ENCODE measurements at places on chromosomes 4 and X.

- DNase-seq = peak; percentile 94
Observed at GRCh38 chr4:38663801-38664705, at the start of gene KLF3. KLF3 (plus strand) TSS chr4:38664199; CDS start chr4:38680626, 16,427 bp downstream.

GRCh38 chr4:187183826-187184225, 460.2 kb upstream of the FAT1 start:
- DNase-seq = no peak

GRCh38 chr4:76856243-76857073, 41.5 kb downstream of the SOWAHB start:
- DNase-seq = peak; percentile 49

DNA sequence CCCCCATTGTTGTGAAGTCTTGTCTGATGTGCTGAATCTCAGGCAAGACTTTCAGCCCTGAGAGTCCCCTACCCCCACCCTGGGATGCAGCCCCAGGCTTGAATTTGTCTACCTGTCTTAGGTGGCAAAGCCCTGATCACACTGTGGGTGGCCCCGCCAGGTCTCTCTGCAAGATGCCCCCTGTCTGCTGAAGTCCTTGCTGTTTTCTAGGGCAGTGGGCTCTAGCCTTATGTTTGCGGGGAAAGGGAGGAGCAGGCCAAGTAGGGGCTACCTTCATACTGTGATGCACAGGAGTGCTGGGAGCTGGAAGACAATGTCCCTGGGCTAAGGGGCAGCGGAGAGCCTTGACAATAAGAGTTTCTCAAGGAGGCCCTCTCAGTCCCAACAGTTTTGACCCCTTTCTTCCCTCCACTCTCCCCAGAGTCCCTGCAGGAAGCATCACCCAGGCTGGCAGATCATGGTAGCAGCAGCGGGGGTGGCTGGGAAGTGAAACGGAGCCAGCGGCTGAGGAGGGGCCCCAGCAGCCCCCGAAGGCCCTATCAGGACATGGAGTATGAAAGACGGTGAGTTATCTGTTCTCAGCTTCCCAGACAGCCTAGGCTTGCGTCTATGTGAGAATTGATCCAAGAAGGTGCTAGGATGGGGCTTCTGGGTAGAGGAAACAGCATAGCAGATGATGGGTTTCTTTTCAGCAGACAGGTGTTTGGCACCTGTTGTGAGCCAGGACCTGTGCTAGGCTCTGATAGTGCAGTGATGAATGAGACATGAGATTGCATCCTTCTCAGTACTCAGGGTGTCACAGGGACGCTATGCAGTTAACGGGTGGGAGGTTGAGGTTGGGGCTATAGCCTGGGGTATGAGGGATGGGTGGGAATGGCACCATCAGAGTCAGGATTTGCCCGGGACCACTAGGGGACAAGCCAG, 2.2 kb downstream of the RBM10 start:
- DNase-seq = no peak

- no peak for DNase-seq
Observed at GRCh38 chr4:17958181-17958580, 63.4 kb downstream of the LCORL start.

GRCh38 chrX:1313788-1314187, 22.8 kb upstream of the IL3RA start:
- DNase-seq = no peak

- no peak for DNase-seq
Observed at GRCh38 chr4:146311238-146311970, 97.1 kb downstream of the REELD1 start.

- no peak for DNase-seq
Observed at GRCh38 chrX:121032531-121032930, 14.9 kb upstream of the GLUD2 start.

DNA sequence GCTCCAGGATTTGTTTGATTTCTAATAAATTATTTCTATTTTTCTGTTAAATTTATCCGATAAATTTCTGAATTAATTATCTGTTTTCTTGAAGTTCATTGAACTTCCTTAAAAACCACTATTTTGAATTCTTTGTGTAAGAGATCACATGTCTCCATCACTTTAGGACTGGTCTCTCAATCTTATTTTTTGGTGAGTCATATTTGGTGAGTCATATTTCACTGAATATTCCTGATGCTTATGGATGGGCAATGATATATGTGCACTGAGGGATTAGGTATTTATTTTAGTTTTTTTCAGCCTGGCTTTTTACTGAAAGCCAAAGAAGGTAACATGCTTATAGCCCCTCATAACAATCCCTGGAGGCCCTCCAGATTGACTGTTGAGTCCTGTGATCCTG, 48.5 kb upstream of the IL15 start:
- DNase-seq = no peak

DNA sequence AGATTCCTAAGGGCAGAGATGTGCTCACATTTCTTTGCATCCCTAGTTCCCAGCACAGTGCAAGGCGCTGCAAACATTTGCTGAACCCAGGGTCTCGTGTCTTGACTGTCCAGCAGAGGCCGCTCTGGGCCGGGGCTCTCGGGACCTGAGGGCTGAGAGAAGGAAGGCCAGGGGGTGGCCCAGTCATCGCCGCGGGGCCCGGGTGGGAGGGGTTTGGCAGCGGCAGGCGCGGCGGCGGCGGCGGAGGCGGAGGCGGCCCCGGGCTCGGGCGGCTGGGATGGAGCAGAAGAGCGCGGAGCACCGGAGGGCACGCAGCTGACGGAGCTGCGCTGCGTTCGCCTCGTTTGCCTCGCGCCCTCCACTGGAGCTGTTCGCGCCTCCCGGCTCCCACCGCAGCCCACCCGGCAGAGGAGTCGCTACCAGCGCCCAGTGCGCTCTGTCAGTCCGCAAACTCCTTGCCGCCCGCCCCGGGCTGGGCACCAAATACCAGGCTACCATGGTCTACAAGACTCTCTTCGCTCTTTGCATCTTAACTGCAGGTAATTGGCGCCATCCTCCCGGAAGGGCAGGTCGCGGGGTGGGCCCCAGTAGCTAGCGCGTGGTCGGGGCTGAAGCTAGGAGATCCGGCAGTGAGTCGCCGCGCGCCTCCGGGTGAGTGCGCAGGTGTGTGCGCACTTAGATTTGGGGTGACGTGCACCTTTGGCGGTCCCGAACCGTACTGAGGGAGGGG, at the start of gene PARM1:
TSS of gene PARM1 (plus strand) at position 285 of the 730 bp plus-strand sequence. CDS start at position 497, 212 bp downstream.
- DNase-seq = peak; percentile 87

- no peak for DNase-seq
Observed at GRCh38 chr4:108754327-108754726, 8.5 kb downstream of the ETNPPL start.

- DNase-seq = no peak
Observed at GRCh38 chr4:122747068-122747467, 14.6 kb downstream of the BBS12 start.

GRCh38 chr4:4256799-4257198, 8.8 kb upstream of the TMEM128 start:
- peak; percentile 10 for DNase-seq

DNA sequence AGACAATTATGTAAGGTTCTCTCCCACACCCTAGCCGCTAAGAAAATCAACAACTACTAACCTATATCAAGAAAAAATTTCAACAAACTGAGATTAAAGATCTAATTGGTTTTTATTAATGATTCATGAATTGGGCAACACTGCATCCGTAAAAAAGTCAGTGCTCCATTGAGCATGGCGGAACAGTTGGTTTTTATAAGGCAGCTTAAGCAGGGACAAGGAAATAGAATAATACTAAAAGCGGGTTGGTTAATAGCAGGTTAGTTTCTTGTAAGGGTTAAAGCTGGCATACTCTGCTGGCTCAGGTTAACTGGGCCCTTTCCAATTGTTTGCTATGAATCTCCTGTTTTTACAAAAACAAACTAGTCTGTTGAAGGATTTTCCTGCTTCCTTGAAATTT, 202.3 kb upstream of the RASGEF1B start:
- DNase-seq = no peak

DNA sequence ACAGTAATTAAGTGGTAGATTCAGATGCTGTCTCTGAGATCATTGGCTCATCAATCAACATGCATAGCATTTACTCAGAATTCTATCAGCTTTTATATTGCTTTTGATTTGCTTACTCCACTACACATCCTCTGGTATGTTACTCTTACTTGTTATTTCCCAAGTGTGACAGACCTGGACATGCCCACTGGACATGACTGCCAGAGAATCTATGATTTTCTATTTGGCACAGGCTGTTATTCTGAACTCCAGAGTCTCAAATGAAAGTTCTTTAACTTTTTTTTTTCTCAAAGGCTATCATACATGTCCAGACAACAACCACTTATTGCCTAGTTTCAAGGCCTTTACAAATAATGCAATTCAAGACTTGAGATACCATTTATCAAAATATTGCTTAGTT, 116.1 kb upstream of the ARHGAP24 start:
- no peak for DNase-seq

- DNase-seq = peak; percentile 54
Observed at GRCh38 chr4:2261110-2261852, 628 bp downstream of the MXD4 start.

GRCh38 chr4:137432446-137433311, 99.6 kb downstream of the PCDH18 start:
- no peak for DNase-seq

DNA sequence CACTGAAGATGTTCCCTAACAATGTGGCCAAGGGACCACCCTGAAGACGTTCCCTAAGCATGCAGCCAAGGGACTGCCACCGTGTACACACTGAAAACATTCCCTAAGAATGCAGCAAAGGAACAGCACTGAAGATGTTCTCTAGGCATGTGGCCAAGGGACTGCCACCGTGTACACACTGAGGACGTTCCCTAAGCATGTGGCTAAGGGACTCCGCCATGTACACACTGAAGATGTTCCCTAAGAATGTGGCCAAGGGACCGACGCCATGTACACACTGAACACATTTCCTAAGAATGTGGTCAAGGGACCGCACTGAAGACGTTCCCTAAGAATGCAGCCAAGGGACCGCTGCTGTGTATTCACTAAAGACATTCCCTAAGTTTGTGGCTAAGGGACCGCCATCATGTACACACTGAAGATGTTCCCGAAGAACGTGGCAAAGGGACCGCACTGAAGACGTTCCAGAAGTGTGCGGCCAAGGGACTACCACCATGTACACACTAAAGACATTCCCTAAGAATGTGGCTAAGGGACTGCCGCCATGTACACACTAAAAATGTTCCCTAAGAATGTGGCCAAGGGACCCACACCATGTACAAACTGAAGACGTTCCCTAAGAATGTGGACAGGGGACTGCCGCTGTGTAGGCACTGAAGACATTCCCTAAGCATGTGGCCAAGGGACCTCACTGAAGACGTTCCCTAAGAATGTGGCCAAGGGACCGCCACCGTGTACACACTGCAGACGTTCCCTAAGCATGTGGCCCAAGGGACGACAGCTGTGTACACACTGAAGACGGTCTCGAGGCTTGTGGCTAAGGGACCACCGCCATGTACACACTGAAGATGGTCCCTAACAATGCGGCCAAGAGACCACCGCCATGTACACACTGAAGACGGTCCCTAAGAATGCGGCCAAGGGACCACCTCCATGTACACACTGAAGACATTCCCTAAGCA, 54.8 kb downstream of the DHRSX start:
- no peak for DNase-seq

- DNase-seq = peak; percentile 87
Observed at GRCh38 chr4:70705183-70706043, 16.4 kb upstream of the RUFY3 start.

DNA sequence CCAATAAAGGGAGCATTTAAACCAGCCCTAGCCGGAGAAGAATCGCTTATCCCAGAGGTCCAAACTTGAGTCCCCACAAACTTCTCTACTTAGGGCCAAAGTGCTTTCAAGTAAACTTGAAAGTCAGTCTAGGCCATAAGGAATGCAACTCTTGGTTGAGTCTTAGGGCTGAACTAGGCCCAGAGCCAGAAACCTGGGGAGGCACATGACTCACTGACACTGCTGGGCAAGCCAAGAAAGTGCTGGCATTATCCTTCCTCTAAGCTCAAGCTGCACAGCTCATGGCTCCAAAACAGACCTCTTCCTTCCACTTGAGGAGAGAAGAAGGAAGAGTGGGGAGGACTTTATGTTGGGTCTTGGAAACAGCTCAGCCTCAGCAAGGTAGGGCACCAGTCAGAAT, 1257.3 kb upstream of the DIAPH2 start:
- DNase-seq = peak; percentile 27

DNA sequence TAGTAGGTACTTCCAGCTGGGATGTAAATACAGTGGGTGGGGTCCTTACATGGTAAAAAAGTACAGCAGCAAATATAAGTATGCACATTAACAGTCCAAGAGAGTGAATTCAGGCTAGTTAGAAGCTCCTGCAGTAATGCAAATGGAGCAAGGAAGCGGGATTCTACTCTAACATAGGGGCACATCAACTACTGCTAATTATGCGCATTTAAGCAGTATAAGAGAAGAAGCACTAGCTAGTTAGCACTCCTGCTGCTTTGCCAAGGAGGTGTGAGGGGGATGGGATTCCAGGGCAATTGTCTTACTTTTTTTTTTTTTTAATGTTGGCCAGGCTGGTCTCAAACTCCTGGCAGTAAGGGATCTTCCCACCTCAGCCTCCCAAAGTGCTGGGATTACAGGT, 284.1 kb downstream of the CHIC1 start:
- no peak for DNase-seq

DNA sequence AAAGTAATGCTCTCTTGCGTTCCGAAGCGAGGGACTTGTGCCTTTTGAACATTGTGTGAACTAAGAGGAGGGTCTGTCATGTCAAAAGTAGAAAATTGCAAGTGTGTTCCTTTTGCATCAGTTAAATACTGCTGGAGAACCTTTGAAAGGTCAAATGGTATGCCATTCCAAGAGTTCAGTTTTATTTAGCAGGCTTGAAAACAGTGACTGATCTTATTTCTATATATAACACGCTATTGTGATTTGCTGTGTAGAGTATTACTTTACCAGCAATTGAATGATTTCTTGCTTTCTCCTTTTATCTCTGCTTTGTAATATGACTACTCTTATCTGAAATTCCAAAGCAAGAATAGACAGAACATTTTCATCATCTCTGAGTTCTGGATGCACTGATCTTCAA, at the start of gene TECRL:
TSS of gene TECRL (minus strand) at position 151 of the 400 bp plus-strand sequence. CDS start at position 52, 99 bp downstream.
- no peak for DNase-seq

- DNase-seq = no peak
Observed at GRCh38 chr4:183321516-183321915, 710 bp downstream of the CLDN24 start.

- DNase-seq = peak; percentile 65
Observed at GRCh38 chr4:15893962-15894361, 44.6 kb downstream of the FGFBP1 start.
